ENCODE measurements at places on chromosomes 7 and 10. TPM values are rescaled to one million over a fixed set of nuclear protein-coding genes. Genes with fewer than 3 reads are reported as not detected.

DNA sequence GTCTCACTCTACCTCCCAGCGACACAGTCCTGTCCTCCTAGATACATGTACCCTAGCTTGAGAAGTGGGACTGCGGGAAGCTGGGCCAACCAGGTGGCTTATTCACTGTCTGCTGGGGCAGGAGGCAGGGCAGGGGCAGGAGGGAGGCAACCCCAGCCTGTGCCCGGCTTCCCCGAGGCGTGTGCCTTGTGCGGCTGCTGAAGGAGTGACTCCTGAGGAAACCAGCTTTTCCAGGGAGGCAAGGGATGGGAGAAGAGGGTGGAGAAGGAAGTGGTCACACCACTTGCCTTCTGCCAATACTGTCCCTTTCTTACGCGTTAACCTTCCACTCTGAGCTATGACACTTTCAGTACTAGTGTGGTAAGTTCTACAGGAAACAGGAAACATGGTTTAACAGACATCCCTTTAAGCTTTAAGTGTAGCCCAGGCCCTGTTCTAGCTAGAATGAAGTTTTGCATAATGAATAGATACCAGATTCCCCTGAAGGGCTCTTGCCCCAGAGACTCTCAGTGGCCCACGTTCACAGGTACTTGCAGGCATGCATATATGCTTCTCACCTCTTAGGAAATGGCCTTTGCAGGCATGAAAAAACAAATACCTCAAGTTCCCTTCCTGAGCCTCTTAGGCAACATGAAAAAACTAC is 40.6 kb downstream of the SYPL1 start:
- H3K27ac ChIP-seq, result peak overlapping the region; percentile 94
- H3K4me3 ChIP-seq, result no peak overlapping the region
- H3K27me3 ChIP-seq, result no peaks in the 10 kb centered on the region
- no peaks in the 10 kb centered on the region for H3K36me3 ChIP-seq
- H3K4me1 ChIP-seq, result peaks cover 44% of the 10 kb centered on the region
- peak; percentile 88 for DNase-seq

ZNF365 gene
- total RNA-seq, result 0.56 TPM

DNA sequence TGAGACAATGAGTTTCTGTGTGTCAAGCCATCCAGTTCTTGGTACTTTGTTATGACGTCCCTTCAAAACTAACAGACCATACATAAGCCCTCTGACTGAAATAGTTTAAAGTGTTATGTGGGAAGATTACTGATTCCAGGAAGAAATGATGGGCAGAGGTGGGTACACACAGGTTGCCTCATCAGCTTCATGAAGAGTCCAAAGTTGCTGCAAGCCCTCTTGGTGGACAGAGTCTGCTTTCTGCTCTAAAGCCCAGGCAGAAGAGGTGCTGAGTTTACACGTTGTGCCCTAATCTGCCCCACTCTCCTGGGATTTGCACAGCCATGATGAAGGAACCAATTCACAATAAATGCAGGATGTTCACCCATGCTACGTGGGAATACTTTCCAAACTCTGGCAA is 187.4 kb downstream of the PARD3 start:
- no peaks in the 10 kb centered on the region for H3K4me1 ChIP-seq
- no peak for DNase-seq
- H3K27me3 ChIP-seq, result no peaks in the 10 kb centered on the region
- H3K36me3 ChIP-seq, result no peaks in the 10 kb centered on the region
- no peak overlapping the region for H3K27ac ChIP-seq

GRCh38 chr10:31353574-31353973 is 34.6 kb downstream of the ZEB1 start:
- no peak overlapping the region for H3K4me3 ChIP-seq
- H3K4me1 ChIP-seq, result no peaks in the 10 kb centered on the region
- H3K36me3 ChIP-seq, result no peaks in the 10 kb centered on the region
- H3K27me3 ChIP-seq, result no peaks in the 10 kb centered on the region

GRCh38 chr7:144941127-144941526 is 105.3 kb upstream of the TPK1 start:
- H3K36me3 ChIP-seq, result no peaks in the 10 kb centered on the region
- H3K4me1 ChIP-seq, result no peaks in the 10 kb centered on the region
- H3K27ac ChIP-seq, result no peak overlapping the region
- H3K4me3 ChIP-seq, result no peak overlapping the region
- DNase-seq, result no peak

BLNK gene
- total RNA-seq, result not detected

- no peaks in the 10 kb centered on the region for H3K4me1 ChIP-seq
- no peak for DNase-seq
- no peak overlapping the region for H3K27ac ChIP-seq
- no peaks in the 10 kb centered on the region for H3K36me3 ChIP-seq
Observed at GRCh38 chr10:127122831-127123230, 73.6 kb downstream of the INSYN2A start.

CCDC3 gene
- total RNA-seq, result 3.0 TPM

FAM25C gene
- not detected for total RNA-seq

DNA sequence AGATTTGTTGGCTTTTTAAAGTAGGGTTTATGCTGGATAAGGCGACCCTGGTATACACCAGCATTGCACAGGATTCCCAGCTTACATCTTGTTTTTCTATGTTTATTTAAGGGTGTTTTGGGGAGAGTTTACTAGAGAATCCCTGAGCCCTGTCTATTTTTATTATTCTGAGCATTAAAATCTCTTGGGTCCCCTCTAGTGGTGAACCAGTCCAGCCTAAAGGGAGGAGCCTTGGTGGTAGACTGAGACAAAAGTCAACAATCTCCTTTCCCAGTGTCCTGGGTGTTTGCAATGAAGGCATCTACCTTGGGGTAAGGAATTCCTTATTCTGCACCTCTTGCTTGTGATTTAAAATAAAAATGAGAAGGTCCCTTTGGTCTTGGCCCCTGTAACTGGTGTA is 38.2 kb downstream of the ANTXRL start:
- H3K27me3 ChIP-seq, result peaks cover 13% of the 10 kb centered on the region
- H3K4me1 ChIP-seq, result no peaks in the 10 kb centered on the region
- H3K4me3 ChIP-seq, result no peak overlapping the region
- H3K36me3 ChIP-seq, result no peaks in the 10 kb centered on the region
- DNase-seq, result no peak
- H3K27ac ChIP-seq, result no peak overlapping the region

GRCh38 chr10:86250399-86250798 is 116.2 kb downstream of the GRID1 start:
- H3K27ac ChIP-seq, result no peak overlapping the region
- H3K36me3 ChIP-seq, result no peaks in the 10 kb centered on the region
- no peak for DNase-seq
- no peaks in the 10 kb centered on the region for H3K4me1 ChIP-seq

PLEKHS1 gene
- total RNA-seq, result 0.09 TPM

LRCH4 gene
- 42.4 TPM for total RNA-seq

SKIDA1 gene
- 4.9 TPM for total RNA-seq

AGAP6 gene
- 16.7 TPM for total RNA-seq

DNA sequence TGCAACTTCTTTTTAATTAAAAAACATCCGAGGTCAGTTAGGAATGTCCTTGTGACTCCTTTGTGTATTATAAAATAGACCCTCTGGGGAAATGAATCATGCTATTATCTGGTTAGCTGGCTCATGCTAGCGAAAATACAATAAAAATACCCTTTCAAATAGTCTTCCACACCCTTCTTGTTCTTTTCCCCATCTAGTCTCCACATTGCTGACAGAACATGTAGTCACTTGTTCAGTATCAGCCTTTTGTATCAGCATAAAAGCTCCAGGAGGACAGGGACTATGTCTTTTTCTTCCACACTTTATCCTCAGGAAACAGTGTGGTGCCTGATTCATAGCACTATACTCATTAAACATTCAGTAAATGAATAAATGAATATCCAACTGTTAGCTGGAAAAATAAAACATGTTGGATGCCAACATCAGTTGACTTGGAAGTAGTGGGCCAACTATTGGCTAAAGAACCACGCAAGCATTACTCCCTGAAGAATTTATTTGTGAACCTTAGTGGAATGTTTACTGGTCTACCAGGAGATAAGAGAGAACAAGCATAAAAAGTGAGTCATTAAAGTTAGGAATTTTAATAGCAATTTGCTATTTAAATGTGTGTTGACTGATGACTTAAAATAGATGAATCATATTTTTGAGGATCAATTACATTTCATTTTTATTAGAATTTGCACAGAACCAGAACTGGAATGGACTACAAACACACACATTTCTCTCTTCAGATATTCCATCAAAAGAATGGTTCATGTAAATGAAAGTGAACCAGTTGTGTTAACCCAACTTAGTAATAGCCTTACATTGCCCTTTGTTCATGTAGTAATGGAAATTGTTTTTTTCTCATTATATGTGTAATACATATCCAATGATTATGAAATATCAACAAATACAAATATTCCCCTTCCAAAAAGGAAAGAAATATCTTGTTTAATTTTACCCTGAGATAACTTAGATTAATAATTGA is 129.6 kb downstream of the DKK1 start:
- H3K4me3 ChIP-seq, result no peak overlapping the region
- H3K27me3 ChIP-seq, result no peaks in the 10 kb centered on the region
- peak; percentile 64 for DNase-seq
- no peaks in the 10 kb centered on the region for H3K4me1 ChIP-seq
- H3K27ac ChIP-seq, result no peak overlapping the region

POLR2J2 gene
- 7.2 TPM for total RNA-seq

DNA sequence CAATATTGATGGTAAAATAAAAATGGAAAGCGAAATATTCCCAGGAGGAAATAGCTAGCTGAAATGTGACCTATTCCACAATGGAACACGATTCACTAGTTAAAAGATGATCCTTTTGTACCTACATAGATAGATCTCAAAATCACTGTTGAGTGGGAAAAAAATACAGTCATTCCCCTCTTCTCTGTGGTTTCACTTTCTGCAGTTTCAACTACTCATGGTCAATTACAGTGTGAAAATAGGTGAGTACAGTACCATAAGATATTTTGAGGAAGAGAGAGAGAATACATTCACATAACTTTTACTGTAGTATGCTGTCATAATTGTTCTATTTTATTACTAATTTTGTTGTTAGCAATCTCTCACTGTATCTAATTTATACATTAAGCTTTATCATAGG is 56.0 kb upstream of the COL13A1 start:
- no peak overlapping the region for H3K4me3 ChIP-seq
- H3K27me3 ChIP-seq, result no peaks in the 10 kb centered on the region
- no peaks in the 10 kb centered on the region for H3K4me1 ChIP-seq

STARD3NL gene
- 36.1 TPM for total RNA-seq

- no peak overlapping the region for H3K27ac ChIP-seq
- H3K36me3 ChIP-seq, result no peaks in the 10 kb centered on the region
- no peaks in the 10 kb centered on the region for H3K4me1 ChIP-seq
Observed at GRCh38 chr7:38880454-38880853, 28.5 kb downstream of the VPS41 start.

DNA sequence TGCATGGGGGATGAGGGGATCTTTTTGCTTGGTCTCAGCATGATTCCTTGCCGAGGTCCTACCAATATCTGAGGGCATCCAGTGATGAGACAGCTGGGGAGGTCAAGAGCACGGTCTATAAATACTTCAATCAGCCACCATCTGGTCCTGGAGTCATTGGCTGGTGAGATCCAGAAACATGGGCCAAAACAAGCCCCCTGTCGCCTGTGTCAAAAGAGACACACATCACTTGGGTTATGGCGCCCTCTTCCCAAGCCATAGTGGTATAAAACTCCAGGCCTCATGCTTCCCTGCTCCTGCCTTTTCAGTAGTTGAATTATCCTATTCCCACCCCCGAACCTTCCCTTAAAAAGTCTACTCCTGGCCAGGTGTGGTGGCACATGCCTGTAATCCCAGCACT is 60.9 kb downstream of the SLC35B4 start:
- no peak overlapping the region for H3K4me3 ChIP-seq
- H3K27ac ChIP-seq, result no peak overlapping the region
- DNase-seq, result peak; percentile 5
- H3K27me3 ChIP-seq, result no peaks in the 10 kb centered on the region
- no peaks in the 10 kb centered on the region for H3K36me3 ChIP-seq
- H3K4me1 ChIP-seq, result no peaks in the 10 kb centered on the region

DNA sequence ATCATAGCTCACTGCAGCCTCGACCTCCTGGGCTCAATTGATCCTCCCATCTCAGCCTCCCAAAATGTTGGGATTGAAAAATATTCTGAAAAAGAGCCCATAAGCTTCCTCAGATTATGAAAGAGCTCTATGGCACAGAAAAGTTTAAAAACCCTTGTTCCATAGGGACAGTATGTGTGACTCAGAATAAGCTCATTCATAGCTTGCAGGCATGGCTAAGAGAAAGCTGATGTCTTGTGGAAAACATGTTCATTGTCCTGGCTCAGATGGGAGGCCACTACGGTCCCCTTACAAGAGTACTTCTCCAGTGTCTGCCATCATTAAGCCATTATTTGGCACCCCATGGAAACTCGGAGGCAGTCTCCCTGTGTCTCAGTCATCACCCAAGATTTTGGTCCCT is 64.0 kb downstream of the CCDC3 start:
- no peaks in the 10 kb centered on the region for H3K36me3 ChIP-seq
- no peaks in the 10 kb centered on the region for H3K4me1 ChIP-seq
- DNase-seq, result no peak

DNA sequence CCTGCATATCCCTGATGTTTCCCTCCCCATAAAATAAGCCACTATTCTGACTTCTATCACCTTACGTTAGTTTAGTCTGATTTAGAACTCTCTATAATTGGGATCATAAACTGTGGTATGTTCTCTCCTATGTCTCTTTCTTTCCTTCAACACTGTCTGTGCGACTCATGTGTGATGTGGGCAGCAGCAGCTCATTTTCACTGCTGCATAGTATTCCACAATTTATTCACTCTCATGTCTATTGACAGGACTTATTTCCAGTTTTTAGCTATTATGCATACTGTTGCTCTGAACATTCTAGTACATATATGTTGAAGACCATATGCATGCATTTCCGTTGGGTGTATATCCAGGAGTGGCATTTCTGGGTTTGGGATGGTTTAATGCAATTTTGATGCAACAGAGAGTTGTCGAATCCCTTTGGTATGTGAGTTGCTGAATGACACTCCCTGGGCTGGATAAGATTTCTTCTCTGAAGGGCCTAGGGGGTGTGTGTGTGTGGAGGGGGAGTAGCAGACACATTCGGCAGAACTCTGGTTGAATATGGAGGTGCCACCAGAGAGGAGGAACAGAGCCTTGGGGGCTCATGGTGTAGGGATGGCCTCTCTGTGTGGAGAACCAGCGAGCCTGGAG is 87.8 kb upstream of the PCBD1 start:
- H3K36me3 ChIP-seq, result no peaks in the 10 kb centered on the region
- H3K4me3 ChIP-seq, result no peak overlapping the region
- no peaks in the 10 kb centered on the region for H3K27me3 ChIP-seq
- H3K4me1 ChIP-seq, result no peaks in the 10 kb centered on the region

TRPV5 gene
- total RNA-seq, result not detected

WAPL gene
- 47.0 TPM for total RNA-seq

SFRP4 gene
- not detected for total RNA-seq

FAM237B gene
- total RNA-seq, result not detected

DNA sequence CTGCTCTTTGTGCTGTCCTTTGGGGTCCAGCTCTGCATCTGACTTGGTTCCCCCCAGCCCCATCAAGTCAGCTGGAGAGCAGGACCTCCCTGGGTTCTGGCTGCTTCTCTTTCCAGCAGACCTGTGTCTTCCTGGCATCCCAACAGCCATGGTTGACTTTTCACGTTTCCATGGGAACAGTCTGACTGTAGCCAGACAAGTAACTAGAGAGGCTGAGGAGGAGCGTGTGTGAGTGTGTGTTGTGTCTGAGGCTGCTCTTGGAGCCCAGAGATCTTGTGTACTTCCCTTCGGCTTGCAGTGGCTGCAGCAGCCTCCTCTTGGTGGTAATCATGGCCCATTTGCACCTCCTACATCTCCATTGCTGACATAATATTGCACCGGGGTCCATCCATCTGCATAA is 332.0 kb downstream of the RPS24 start:
- no peaks in the 10 kb centered on the region for H3K36me3 ChIP-seq
- H3K4me3 ChIP-seq, result no peak overlapping the region
- H3K4me1 ChIP-seq, result no peaks in the 10 kb centered on the region
- no peak for DNase-seq
- H3K27ac ChIP-seq, result no peak overlapping the region

GRCh38 chr10:98399784-98400183 is 15.2 kb downstream of the PYROXD2 start:
- no peaks in the 10 kb centered on the region for H3K27me3 ChIP-seq
- H3K4me3 ChIP-seq, result no peak overlapping the region
- no peaks in the 10 kb centered on the region for H3K36me3 ChIP-seq

Data from A673 (cell line).